Activated CD4-positive, alpha-beta T cell treated with anti-CD3 and anti-CD28 coated beads for 24 hours (primary cell): ENCODE measurements at places on chromosomes 12 and 14.

- DNase-seq = no peak
These were observed 43.4 kb upstream of the LIMA1 start for GRCh38 chr12:50326590-50327284.

DNA sequence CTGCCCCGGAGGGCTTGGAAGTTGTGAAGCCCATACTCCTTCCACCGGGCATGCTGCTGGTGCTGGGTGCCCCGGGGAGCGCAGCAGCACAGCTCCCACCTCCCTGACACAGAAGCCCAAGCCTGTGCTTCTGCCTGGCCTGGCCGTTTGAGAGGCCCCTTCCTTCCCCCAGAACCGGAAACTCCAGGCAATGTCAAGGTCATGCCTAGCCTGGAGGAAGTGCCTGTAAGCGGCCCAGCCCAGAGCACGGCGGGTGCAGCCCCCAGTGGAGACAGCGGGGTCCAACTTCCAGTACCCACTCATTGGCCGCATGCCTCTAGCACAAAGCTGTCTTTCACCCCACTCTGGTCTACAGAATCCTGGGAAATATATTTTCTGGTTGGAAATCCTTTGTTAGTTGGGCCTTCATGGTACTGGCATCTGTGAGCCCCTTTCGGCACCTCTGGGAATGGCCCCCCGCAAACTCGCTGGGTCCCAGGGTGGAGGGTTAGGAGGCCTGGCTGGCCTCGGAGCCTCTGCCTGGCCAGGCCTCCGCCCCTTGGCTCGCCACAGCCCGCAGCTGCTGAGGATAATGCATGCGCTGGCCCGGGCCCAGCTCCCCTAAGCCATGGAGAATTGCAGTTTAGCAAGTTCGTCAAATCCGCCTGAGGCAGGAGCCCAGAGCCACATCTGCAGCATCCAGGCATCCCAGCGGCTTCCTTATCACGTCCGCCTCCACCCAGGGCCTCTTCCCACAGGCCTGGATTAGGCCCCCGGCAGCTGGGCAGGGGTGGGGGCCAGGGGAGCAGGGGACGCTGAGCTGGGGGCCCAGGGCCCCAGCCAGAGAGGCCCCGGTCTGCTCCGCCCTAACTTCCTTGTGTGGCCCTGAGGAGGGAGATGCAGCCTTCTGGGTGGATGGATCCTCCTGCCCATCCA, 48.9 kb upstream of the DLK1 start:
- DNase-seq = no peak

DNA sequence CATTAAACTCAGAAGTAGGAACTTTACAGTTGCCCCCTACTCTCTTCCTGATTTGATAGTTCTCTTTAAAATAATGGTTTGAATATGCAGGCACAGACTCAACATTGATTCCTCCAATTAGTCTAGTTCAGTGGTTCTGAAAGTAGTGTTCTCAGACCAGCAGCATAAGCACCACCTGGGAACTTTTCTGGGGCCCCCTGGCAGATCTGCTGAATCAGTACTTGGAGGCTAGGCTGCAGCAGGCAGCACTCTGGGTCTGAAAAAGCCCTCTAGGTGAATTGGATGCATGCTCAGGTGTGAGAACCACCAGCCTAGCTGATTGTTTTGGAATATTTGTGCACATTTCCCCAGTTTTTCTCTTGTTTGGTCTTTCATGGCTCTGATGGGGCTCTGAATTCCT, 198.6 kb upstream of the NOS1 start:
- no peak for DNase-seq

DNA sequence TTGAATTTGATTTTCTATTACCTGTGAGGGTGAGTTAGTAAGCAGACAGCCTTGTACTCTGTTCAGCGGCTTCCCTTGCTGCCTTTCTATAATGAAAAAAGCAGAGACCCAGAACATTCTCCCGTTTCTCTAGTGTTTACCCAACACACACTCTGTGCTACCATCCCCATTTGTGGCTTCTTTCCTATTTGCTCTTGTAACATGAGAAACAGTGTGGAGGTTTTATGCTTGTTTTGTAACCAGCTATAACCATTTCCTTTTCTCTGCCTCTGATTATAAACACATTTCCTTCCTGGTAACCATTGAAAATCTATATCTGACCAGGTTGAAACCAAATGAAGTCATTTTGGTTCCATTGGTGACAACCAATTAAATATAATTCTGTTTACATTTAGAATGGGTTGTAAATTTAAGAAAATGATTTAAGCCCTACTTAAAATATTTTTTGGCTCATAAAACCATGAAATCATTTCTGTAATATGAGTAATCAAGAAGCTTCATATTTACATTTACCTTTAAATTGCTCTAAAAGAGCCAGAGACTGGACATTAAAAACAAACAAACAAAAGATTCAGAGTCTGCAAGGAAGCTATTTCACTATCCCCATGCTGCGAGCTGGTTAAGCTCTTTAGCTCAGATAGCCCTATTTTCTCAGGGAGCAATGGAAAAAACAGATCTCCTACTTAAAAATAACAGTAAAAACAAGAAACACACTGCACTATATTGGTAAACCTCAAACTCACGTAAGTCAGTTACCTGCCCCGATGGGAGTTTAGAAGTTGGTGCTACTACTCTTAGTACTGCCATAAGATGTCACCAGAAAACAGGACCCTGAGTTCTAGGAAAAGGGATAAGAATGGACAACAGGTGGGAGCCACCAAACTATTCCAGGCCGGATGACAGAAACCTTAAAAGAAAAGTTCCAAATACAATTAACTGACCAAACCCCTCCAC, 206.5 kb upstream of the EEA1 start:
- DNase-seq = no peak

- no peak for DNase-seq
These were observed 326.7 kb downstream of the DPF3 start for GRCh38 chr14:72567226-72567625.

GRCh38 chr12:7512553-7512952, 9.0 kb upstream of the CD163 start:
- DNase-seq = no peak

DNA sequence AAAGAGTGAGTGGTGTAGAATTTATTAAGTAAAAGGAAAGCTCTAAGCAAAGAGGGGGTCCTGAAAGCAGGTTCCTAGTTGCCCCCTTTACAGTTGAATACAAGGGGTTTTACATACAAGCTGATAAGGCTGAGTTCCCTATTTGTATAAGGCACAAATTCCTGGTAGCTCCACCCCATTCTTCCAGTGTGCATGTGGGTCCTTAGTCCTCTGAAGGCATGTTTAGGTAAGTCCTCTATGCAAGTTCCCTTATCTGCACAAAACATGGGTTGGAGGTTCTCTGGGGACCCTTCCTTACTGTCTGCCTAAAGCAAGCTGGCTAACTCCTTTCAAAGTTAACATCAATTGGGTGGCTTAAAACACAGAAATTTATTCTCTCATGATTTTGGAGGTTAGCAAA, 2.9 kb upstream of the FAR2 start:
- no peak for DNase-seq

DNA sequence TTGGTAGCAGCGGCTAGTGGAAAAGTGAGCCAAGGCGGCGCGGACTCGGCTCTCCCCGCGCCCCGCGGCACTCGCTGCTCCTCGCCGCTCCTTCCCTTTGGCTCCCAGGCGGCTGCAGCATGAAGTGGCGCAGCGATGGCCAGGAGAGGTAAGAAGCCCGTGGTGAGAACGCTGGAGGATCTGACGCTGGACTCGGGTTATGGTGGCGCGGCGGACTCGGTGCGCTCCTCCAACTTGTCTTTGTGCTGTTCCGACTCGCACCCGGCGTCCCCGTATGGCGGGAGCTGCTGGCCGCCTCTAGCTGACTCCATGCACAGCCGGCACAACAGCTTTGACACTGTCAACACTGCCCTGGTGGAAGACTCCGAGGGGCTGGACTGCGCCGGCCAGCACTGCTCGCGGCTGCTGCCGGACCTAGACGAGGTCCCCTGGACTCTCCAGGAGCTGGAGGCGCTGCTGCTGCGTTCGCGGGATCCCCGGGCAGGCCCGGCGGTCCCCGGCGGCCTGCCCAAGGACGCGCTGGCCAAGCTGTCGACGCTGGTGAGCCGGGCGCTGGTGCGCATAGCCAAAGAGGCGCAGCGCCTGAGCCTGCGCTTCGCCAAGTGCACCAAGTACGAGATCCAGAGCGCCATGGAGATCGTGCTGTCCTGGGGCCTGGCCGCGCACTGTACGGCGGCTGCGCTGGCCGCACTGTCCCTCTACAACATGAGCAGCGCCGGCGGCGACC, 225.6 kb upstream of the CRY1 start:
- DNase-seq = no peak

DNA sequence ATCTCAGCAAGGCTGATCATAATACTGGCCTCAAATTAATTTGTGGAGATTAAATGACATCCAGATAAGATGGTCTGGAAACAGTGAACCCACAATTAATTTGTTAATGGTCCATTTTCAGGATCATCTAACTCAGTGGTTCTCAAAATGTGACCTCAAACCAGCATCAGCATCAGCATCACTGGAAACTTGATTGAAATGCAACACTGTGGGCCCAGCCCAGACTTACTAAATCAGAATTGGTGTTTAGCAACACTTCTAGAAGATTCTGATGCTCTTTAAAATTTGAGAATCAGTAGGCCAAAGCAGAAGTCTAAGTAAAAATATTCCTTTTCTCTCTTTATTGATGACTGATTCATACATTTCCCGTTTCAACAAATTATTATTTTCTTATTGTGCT, 10.7 kb upstream of the KRT82 start:
- DNase-seq = no peak

GRCh38 chr12:96514328-96514727, 25.0 kb downstream of the CFAP54 start:
- no peak for DNase-seq

GRCh38 chr12:124110372-124110883, 137.4 kb downstream of the ZNF664 start:
- DNase-seq = no peak

GRCh38 chr14:33742166-33742565, 208.7 kb downstream of the EGLN3 start:
- DNase-seq = no peak

DNA sequence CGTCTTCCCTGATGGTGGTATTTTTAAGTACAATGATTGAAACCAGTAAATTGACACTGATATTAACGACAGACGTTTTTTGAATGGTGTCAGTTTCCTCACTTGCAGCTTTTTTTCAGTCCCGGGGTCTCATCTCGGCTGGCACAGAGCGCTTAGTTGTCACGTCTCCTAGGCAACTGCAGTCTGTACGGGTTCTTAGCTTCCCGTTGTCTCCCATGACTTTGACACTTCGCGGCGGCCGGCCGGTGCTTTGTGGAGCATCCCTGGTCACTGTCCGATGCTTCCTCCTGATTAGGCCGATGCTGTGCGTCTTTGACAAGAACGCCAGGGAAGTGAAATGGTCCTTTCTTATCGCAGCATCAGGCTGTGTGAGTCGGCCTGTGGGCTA, 67.4 kb downstream of the ADGRD1 start:
- DNase-seq = no peak

DNA sequence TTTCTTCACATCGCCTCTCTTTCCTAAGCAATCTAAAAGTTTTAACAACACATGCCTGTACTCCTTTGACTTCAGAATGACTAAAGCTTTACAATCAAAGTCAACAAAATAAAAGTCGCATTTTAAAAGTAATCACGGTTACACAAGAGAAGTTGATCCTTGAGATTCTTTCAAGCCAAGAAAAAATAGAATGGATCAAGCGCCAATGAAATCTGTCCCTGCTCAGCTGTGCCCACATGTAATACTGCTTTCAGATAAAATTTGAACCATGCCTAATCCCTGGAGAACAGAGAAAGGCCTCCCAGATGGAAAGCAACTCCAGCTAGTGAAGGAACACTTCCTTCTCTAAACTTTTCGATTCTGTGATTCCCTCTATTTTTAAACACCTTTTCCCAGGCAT, 113.1 kb downstream of the FBXL14 start:
- DNase-seq = no peak

DNA sequence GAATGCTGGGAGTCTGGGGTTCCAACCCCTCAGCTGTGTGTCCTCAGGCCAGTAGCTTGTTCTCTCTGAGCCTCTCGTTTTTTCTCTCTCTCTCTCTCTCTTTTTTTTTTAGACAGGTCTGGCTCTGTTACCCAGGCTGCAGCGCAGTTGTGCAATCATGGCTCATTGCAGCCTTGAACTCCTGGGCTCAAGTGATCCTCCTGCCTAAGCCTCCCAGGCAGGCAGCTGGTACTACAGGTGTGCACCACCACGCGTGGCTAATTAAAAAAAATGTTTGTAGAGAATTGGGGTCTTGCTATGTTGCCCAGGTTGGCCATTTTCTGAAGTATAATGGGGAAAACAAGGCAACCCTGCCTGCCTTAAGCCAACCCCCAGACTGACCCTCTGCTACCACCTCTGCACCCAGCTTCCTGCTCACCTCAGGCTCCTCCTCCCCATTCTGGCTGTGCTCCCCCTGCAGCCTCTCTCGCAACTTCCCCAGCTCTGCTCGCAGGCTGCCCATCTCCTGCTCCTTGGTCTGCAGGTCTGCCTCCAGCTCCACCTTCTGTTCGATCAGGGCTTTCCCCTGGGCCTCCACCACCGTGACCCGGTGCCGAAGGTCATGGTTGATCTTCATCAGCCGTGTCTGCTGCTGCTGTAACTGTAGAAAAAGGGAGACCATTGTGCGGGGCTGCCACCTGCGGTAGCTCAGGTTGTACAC, 35.2 kb downstream of the RILPL1 start:
- no peak for DNase-seq

DNA sequence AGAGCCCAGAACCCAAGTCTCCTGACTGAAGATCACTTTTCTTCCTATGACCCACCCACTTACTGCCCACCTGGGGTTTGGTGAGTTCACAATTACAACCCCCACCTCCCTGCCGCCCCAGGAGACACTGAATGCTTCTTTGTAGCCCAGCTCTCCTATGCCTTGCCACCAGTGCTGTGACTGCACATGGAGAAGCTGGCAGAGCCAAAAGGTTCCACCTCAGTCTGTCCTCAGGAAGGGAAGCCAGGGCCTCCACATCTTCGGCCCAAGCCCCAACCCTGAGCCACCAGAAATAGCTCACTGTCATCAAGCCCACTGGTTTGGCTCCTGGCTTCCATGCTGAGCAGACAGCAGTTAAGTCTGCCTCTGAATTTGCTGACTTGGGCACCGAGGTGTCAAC, 25.6 kb downstream of the OTUB2 start:
- DNase-seq = no peak

GRCh38 chr14:61472011-61472672, 150.8 kb downstream of the PRKCH start:
- no peak for DNase-seq

- no peak for DNase-seq
These were observed 22.3 kb downstream of the DLK1 start for GRCh38 chr14:100748944-100749343.

DNA sequence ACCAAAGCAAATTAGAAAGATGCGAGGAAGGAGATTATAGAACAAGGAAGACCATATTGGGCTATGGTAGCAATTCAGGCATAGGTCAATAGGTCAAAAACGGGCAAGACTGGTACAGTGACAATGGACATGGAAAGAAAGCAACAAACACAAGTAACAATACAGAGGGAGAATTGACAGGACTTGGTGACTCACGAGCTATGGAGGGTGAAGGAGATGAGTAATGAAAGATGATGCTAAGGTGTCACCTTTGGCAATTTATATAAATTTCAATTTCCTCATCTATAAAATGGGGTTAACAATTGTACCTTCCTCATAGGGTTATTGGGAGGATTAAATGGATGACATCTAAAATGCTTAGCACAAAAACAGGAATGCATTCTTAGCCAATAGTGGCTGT, 15.1 kb upstream of the DUSP16 start:
- DNase-seq = no peak
